Activated CD4-positive, alpha-beta T cell treated with anti-CD3 and anti-CD28 coated beads, Interleukin-2, amount 50 U/mL, for 48 hours (primary cell): ENCODE measurements at places on chromosomes 1 and 21.

DNA sequence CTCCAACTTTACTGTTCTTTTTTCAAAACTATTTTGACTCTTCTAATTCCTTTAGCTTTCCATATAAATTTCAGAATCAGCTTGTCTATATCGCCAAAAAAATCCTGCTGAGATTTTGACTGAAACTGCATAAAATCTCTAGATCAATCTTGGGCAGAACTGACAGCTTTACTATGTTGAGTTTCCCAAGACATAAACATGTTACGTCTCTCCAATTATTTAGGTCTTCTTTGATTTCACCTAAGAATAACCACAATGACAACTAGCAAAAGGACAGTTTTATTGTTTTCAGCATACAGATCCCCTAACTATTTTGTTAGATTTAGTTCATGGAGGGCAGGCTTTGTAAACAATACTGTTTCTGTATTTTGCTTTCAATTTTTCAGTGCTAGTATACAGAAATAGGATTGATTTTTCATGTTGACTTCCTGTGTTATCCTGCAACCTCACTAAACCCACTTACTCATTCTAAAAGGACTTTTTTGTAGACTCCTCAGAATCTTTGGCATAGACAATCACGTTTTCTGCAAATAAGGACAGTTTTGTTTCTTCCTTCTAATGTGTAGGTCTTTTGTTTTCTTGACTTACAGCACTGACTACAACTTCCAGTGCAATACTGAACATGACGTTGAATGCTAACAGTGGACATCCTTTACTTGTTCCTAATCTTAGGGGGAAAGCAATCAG is 63.4 kb downstream of the NPHP4 start:
- no peak for DNase-seq

GRCh38 chr1:151325646-151326429 is 1.4 kb downstream of the PI4KB start:
- DNase-seq: no peak

DNA sequence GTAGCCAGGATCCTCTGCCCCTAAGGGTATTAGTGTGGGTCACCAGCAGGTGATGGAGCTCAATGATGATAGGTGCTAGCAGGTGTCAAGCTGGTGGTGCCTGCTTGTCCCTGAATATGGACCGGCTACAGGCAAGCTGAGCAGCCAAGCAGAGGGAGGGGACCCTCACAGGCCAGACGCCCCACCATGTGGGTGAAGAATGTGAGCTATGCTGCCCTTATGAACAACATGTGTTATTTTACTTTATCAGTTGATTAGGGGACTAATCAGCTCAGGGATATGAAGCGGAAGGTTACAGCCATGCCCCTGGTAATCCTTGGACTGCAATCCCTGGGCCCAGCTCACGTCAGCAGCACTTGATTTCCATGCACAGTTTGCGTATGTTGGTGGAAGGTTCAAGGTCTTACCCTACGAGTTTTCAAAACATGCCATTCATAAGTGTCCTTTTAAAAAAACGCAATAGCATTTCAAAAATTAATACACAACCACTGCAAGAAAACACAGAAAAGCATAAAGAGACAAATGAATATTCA is 106.0 kb downstream of the CDC7 start:
- no peak for DNase-seq

- no peak for DNase-seq
Observed at GRCh38 chr1:220825819-220826551, 39.3 kb downstream of the MTARC1 start.

GRCh38 chr1:70112838-70113237 is 92.5 kb downstream of the LRRC40 start:
- no peak for DNase-seq

- no peak for DNase-seq
Observed at GRCh38 chr1:51217101-51217500, 19.0 kb upstream of the RNF11 start.

- no peak for DNase-seq
Observed at GRCh38 chr1:175604039-175604941, 139.1 kb downstream of the TNR start.

DNA sequence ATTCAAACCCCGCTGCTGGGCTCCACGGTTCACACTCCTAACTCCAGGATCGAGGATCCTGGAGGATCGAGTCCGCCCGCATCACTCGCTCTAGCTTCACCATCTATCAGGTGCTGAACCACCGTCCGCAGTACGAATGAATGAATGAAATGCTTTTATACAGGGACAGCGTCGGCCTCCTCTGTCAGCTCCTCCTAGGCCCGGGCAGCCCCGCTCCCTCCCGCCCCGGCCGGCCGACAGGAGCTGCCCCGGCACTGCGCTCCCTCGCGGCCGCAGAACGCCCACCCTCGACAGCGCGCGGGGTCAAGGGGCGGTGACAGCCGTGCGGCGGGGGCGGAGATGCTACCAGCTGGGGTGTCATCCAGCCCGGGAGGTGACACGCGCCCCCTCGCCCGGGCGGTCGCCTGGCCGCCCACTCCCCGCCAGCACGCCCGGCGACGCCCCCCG is 520 bp downstream of the ZBTB17 start:
- peak; percentile 83 for DNase-seq
